HFFc6 (cell line): ENCODE measurements at places on chromosomes 7 and 10. TPM values are rescaled to one million over a fixed set of nuclear protein-coding genes. Genes with fewer than 3 reads are reported as not detected.

Gene CPA1
- total RNA-seq: not detected in 3 replicates

Gene ADARB2
- total RNA-seq: not detected in 3 replicates

Gene TMEM176A
- total RNA-seq: not detected in 3 replicates

Gene TBC1D12
- 5.8 to 6.6 TPM (median 5.8 TPM) in 3 replicates for total RNA-seq

Gene LARP4B
- total RNA-seq: 83.8 to 88.1 TPM (median 86.2 TPM) in 3 replicates

Gene NEUROD6
- not detected in 2 replicates for total RNA-seq

Gene PROSER2
- 1.1 to 3.0 TPM (median 1.9 TPM) in 3 replicates for total RNA-seq

Gene CHAT
- not detected in 2 replicates for total RNA-seq

Gene ELN
- 5.7 to 19.1 TPM (median 9.3 TPM) in 3 replicates for total RNA-seq

Gene TTYH3
- total RNA-seq: 120 to 130 TPM (median 129 TPM) in 3 replicates

Gene FRMD4A
- total RNA-seq: 84.5 to 122 TPM (median 119 TPM) in 3 replicates

Gene RNLS
- total RNA-seq: 1.6 to 3.9 TPM (median 2.5 TPM) in 3 replicates

Gene CHST15
- 0.94 to 8.6 TPM (median 8.6 TPM) in 3 replicates for total RNA-seq

DNA sequence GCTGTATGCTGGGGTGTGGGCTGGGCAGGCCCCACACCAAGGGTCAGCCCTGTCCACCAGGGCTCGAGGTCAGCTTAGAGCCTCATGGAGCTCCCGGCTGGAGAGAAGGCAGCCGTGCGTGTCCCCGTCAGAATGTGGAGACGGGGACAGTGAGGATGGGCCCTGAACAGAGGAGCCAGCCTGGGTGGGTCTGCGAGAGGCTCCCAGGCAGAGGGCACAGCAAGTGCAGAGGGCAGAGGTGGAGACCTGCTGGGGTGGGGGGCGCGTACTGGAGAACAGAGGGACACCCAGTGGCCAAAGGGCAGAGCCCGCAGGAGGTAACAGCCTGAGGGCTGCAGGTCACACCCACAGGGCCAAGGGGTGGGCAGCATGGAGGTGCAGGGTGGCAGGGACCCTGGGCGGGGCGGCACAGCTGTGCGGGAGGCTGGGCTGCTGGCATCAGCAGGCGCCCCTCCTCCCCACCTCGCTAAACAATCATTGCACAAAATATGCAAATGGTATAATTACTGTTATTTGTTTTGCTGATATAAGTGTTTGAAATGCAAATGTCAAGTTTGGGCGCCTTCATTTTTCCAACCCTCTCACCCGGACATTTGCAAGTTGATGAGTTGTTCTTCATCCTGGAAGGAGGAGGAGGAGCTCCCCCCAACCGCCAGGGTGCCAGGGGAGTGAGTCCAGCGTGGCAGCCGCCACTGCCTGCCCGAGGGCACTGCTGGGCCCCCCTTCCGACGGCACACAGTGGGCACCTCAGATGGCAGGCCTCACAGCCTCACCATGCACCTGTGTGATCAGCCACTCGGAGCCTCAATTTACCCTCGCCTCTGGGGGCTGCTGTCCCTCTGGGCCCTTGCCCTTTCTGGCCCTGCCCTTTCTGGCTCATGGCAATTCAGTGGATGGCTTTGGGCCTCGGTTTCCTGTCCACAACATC is 35.0 kb downstream of the ELFN1 start:
- no peak for DNase-seq

DNA sequence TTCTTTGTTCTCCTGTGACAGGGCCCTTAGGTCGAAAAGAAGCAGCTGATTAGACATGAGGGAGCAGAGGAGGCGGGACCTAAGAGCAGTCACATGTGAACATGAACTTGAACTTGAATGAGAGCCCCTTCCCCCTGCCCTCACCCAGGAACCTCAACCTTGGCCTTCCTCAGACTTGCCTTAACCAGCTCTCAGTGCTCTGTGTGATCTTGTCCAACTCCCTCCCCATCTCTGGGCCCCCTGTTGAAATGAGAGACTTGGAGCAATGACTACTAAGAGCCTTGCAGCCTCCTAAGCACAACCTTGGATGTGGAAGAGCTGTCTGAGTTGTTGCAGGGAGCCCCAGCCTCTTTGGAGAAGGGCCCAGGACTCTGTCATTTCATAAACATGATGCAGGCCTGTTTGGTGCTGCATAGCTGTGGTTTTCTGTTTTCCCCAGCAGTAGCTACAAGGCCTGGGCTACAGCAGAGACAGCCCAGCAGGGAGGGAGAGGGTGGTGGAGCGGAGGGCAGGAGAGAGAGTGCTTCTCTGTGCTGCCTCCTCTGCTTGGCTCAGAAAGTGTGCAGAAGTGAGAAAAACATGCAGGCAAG is 123.9 kb upstream of the ZMIZ1 start:
- peak; percentile 94 for DNase-seq

DNA sequence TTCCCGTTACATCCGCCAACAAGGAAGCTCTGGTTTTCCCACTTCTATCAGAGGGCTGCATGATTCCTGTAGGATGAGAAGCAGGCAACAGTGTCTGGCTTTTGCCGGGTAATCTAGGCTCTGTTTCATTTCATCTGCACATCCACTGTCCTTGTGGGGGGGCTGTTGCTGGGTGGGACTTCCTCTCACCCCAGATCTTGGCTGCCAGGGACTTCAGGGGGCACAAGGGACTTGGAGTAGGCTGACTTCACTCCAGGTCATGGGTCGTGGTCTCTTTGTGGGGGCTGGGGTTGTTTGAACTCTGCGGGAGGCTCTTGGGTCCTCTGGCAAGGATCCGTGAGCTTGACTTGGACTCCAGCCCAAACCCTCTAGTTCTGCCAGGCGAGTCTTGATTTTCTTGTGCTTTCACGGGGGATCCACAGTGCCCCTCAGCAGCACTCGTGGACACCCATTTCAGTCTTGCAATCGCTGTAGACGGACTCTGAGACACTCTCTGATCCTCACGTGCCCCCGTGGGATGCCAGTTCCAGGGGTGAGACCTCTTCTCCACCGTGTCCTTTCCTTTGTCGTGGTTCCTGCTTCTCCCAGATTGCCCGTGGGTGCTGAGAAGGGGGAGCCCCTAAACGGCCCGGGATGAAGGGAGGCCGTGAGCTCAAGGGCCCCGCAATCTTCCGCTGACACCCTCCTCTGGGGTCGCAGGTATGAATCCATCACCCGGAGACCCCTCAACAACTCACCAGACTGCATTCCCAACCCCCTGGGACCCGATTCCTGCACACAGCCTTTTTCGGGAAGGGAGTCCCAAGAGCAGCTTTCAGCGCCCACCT is 21.4 kb upstream of the ZNF273 start:
- DNase-seq: no peak

DNA sequence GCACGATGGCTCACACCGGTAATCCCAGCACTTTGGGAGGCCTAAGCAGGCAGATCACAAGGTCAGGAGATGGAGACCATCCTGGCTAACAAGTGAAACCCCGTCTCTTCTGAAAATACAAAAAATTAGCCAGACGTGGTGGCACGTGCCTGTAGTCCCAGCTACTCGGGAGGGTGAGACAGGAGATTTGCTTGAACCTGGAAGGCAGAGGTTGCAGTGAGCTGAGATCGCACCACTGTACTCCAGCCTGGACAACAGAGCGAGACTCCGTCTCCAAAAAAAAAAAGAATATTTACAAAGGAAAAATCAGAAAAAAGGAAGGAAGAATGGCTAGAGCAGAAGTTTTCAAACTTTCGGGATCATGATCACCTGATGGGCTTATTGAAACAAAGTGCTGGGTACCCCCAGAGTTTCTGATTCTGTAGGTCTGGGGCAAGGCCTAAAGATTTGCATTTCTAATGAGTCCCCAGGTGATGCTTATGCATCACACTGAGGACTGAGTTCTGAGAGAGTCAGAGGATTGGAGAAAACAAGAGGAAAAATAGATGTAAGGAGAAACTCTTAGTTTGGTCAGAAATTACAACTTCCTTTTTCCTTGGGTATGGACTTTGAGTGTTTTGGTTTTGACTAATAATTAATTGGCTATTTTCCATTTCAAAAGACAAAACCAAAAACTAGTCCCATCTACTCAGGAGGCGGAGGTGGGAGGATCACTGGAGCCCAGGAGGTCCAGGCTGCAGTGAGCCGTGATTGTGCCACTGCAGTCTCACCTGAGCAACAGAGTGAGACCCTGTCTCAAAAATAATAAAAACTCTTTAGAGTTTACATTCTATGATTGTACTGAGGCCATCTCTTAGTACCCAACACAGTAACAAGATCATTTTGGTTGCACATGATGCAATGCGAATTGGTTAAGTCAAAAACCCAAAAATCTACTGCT is 14.4 kb downstream of the MARCHF5 start:
- DNase-seq: no peak

DNA sequence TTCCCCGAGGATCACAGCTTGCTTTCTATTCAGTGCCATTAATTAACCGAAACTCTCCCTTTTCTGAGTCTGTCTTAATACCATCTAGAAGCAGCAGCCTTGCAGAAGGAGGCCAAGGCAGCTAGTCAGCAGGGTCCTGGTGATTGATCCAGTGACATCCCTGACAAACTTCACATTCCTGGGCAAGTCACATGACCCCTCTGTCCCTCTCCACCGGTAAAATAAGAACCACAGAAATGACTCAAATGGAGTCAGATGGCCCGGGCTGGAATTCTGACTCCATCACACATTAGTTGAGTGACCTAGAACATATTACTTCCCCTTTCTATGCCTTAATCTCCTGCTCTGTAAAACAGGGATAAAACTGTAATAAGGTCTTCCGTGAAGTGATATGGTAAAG is 17.2 kb upstream of the ACSL5 start:
- DNase-seq: no peak

DNA sequence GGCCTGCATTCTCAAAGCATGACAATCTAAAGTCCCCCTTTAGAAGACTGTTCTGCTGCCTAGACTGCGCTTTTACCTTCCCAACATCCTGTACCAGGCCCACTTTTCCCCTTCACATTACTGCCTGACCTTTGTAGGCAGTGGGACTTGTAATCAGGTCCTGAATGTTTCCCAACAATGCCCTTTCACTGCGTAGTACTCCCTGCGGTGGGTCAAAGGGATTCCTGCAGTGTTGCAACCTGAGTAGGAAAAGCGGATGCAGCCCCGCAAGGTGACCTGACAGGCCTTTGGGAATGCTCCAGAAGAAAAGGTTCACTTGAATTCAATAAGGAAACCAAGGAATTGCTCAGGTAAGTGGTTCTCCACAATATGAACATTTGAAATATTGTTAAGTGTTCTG is 4.9 kb upstream of the TCAF1 start:
- no peak for DNase-seq

DNA sequence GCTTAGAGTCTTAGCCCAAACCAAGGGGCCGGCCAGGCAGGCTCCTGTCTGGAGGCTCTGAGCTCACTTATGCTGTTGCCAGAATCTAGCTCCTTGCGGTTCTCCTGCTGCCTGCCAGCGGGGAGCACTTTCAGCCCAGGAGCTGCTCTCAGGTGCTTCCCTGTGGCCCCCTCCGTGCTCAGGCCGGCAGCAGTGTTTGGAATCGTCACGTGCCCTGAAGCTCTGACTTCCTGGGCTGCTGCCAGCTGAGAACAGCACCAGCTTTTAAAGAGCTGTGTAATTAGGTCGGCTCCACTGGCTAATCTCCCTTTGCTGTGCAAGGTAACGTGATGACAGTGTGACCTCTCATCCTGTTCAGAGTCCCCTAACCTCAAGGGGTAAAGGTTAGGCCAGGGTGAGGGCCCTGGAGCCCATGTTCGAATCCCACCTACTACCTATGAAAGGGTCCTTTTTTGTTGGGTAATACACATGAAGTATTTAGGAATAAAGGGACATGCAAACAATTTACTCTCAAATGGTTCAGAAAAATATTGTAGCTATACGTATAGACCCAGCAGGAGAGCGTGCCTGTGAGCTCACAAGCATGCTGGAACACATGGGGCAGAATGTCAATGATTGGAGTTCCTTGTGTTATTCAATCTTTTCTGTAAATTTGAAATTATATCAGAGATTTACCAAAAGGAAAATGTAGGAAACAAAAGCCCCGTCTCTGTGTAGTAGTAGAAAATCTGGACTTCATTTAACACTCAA is 16.6 kb downstream of the ZNF862 start:
- peak; percentile 47 for DNase-seq

DNA sequence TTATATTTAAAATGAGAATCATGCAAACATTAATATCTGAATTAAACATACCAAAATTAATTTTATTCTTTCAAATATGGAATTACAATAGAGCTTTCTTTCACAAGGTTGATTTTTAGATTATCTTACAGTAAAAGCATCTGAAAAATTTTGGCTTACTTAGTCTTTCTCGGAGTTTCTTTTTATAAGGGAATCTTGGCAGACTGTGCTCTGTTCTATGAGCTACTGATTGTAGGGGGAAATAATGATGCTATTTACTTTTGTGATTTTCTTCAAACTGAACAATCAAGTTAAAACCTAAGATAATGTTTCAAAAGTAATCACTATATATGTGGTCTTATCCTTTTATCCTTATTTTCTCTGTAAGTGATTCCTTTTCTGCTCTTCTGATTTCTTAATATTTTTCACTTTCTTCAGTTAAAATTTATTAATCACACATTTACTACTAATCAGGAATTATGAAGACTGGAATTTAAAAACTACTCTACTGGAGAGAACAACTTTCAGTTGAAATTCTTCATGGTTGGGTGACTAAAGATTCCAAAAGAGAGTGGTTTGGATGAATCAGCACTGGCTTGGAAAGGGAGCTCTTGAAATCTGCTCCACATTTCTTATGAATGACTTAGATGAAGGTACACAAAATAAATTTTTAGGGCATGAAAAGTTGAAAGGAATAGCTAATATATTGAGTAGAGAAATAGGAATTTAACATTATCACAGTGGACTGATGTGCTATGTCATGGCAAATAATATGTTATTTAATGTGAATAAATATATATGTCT is 103.9 kb downstream of the PPP1R9A start:
- DNase-seq: peak; percentile 64

- no peak for DNase-seq
Observed at GRCh38 chr10:2895594-2896196, 171.7 kb upstream of the PFKP start.

DNA sequence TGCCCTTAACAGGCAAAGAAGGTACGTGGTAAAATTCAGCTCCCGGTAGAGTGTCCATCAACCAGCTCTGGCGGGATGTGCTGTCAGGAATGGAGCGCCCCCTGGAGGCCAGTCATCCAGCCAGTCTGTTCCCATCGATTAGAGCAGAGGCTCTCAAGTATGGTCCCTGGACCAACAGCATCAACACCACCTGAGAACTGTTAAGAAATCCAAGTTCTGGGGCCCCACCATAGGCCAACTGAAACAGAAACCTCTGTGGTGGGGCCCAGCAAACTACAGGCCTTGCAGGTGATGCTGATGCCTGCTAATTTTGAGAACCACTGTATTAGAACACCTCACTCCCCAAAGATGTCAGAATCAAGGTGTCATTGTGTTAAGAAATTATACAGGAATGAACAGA is 109.2 kb downstream of the DPY19L1 start:
- peak; percentile 2 for DNase-seq

DNA sequence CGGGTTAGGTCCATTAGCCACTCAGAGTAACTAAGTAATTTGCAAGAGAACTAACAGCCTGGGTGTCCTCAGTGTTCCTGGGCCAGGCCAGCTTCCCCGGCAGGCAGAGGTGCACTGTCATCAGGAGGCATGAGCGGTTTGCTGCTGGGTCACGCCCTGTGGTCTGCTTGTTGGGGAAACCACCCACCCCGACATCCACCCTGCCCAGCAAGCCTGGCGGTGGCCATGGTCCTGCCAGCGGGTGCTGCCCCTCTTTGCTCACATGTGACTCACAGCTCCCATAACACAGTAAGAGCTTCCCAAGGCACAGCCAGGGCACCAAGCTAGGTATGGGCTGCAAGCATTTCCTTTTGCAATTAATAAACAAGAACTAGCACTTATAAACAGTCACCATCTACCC is 75.9 kb downstream of the RGS10 start:
- no peak for DNase-seq

GRCh38 chr7:26381476-26382353 is 90.1 kb downstream of the SNX10 start:
- DNase-seq: no peak

GRCh38 chr10:61899997-61900828 is 1.3 kb upstream of the ARID5B start:
- DNase-seq: peak; percentile 81

GRCh38 chr10:132298038-132298881 is 9.5 kb downstream of the STK32C start:
- no peak for DNase-seq
